ENCODE measurements at places on chromosomes 12 and 14.

DNA sequence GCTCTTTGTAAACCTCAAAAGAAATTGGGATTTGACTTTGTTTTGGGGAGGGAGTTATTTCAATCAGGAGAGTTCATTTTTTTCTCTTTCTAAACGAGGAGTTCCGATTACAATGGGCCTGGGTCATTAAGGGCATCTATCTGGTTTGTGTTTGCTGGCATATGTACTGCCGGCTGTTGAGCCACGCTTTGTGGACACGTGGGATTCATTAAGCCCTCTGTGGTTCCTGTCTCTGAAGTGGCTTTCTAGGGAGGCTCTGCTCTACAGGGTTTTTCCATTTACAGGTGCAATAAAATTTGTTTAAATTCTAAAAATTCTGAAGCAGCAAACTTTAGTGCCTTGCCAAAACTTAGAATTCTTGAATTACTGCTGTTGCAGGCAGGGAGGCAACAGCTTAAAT, 57.9 kb downstream of the GNS start:
- DNase-seq = no peak

DNA sequence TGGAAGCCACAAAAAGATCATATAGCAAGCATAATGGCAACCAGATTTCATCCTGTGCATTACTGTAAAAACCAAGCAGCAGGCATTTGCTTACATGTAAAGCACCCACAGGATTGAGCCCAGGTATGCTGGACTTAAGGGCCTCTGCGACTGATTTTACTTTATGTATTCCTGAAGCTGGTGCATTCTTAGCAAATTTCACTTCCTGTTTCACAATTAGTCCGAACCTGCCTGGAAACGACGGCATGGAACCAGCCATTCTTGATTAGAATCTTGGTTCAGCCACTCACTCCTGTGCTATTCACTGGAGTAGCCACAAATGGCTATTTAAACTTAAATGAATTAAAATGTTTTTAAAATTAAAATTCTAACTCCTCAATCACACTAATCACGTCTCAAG, 239.2 kb downstream of the NUAK1 start:
- no peak for DNase-seq

GRCh38 chr12:64147875-64148274, 74.2 kb downstream of the KICS2 start:
- no peak for DNase-seq

GRCh38 chr14:55220230-55220629, 28.8 kb upstream of the DLGAP5 start:
- no peak for DNase-seq

GRCh38 chr12:63525831-63526230, 142.5 kb downstream of the DPY19L2 start:
- no peak for DNase-seq

DNA sequence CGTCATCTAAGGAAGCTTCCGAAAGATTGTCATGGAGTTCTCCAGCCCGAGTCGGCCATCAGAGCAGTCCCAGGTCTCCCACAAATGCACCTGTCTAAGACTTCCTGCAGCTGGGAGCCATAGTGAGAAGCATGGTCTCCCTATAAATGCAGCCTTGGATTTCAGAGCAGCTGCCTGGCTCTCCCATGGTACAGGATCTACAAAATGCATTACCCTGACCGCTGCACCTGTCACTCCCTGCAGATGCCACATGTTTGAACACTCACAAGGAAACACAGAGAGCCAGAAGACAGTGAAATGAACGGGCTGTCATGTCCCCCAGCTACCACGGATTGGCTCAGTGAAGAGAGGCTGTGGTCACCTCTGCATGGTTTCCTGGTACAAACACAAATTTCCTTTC, 702.7 kb downstream of the MED13L start:
- no peak for DNase-seq

DNA sequence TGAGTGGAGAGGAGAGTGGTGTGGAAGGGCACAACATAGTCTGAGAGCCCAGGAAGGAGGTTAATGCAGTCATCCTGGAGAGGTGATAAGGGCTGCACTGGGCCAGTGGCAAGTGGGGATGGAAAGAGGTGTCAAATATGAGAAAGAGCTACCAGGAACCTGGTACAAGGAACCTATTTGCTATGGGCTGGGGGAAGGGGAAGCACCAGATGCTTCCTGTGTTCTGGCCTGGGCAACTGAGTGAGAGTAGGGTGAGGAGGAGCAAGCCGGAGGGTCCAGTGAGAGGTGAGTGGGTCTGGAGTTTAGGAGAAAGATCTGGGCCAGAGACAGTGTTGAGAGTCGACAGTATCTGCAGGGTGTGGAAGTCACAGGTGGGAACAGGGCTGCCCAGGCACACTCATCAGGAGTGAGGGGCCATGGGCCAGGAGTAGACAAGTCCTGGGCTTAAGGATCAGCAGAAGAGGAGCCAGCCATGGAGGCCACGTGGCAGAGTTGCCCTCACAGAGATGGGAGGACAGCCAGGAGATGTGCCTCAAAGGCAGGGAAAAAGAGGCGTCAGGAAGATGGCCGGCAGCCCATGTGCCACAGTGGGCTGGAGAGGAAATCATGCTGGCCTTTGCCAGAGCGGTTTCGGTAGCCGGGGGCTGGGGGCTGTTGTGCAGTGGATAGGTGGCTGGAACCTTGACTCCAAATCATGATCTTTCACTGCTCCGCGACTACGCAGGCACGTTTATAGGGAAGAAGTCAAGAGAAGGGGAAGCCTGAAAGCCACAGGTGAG, 2.9 kb upstream of the AQP6 start:
- DNase-seq = no peak

GRCh38 chr14:54220704-54221431, 175.9 kb upstream of the CDKN3 start:
- no peak for DNase-seq

DNA sequence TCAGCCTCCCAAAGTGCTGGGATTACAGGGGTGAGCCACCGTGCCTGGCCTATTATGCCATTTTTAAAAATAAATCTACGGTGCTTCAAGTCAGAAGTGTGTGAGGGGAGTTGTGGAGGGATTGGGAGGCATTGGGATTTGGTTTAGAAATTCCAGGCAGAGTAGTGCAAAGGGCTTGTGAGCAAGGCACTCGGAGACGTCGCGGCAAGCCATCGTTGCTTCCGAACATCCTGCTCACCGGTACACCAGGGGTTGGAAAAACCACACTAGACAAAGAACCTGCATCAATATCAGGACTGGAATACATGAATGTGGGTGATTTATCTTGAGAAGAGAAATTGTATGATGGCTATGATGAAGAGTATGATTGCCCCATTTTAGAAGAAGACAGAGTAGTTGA, 227.0 kb downstream of the ALG10 start:
- DNase-seq = no peak

- no peak for DNase-seq
Measured at GRCh38 chr12:124365726-124366430, 71.0 kb downstream of the RFLNA start.

DNA sequence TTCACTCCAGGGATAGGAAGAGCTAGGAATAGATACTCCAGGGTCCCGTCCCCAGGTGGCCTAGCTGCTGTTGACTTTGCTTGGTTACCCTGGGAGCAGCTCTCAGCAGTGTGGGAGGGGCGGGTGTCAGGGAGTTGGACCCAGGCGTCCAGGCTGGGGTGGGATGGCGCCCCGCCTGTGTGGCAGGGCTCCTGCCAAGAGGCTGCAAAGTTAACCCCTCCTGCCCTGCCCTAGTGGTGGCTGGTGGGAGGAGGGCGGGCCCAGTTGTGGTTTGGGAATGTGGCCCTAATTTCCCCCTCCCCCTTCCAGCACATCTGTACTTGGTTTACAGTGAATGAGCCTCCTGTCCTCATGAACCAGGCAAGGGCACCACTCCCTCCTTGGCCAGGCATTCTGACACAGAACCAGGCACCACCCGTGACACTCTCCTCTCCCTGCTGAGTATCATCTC, 1.7 kb upstream of the RARG start:
- no peak for DNase-seq

DNA sequence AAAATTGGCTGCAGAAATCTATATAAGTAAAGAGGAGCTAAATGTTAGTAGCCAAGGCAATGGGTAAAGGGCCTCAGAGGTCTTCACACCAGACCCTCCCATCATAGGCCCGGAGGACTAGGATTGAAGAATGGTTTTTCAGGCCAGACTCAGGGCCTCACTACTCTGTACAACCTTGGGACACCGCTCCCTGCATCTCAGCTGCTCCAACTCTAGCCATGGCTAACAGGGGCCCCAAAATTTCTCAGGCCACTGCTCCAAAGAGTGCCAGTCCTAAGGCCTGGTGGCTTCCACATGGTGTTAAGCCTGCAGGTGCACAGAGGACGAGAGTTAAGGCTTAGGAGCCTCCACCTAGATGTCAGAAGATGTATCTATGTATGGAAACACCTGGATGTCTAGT, 155.5 kb upstream of the MGAT4C start:
- DNase-seq = no peak

- DNase-seq = no peak
Measured at GRCh38 chr14:104561124-104561557, 18.4 kb upstream of the C14orf180 start.

- no peak for DNase-seq
Measured at GRCh38 chr12:67457778-67458665, 188.9 kb downstream of the CAND1 start.

GRCh38 chr12:132078190-132078589, 65.9 kb downstream of the DDX51 start:
- DNase-seq = no peak

DNA sequence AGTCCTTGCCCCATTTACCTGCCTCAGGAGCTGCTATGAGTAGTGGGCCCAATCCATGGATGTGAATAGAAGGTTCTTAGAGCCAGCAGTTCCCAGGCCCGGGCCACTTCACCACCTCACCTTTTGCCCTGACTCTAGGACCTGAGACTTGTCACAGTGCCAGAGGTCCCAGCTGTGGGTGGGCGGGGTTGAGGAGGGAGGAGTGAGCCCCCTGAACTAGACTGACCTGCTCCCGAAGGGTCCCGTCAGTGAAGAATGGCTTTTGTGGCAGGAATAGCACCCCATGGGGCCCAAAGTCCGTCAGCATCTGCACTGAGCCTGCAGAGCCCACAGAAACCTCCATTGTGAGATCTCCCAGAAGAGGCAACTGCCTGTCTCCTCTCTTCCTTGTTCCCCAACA, 12.9 kb downstream of the ABCD4 start:
- no peak for DNase-seq

- no peak for DNase-seq
Measured at GRCh38 chr12:67067453-67068203, 201.5 kb upstream of the CAND1 start.

GRCh38 chr14:102902086-102902485, 20.4 kb upstream of the AMN start:
- no peak for DNase-seq

- no peak for DNase-seq
Measured at GRCh38 chr14:52253503-52253902, 14.0 kb upstream of the PTGDR start.

GRCh38 chr12:115891556-115892164, 385.8 kb downstream of the MED13L start:
- DNase-seq = no peak

DNA sequence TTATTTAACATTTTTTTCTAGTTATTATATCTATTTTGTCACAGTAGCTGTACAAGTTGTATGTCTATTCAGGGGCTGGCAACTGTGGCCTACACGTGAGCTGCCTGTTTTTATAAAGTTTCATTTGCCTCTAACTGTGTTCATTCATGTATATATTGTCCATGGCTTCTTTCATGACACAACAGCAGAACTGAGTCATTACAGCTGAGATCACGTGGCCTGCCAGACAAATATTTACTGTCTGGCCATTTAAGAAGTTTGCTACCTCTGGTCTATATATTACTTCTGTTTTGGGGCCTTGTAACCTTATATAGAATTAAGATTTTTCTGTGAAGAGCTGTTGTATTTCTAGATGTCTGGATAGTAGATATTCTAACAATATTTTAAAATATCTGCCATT, 37.9 kb downstream of the KIAA0586 start:
- DNase-seq = no peak

DNA sequence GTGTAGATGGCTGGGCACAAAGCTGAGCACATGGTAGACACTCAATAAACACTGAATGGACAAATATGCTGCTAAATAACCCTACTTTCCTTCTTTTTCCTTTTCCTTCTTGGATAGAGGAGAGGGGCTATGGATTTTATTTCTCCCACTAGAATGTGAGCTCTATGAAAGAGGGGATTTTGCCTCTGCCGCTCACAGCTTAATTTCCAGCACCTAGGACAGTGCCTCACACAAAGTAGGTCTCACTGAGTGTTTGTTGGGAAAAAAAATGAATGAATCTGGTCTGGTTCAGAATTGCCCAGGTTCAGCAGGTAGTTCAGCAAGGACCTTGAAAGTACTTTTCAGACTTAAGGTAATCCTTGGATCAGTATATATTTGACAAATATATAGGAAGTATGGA, 65.5 kb downstream of the WSCD2 start:
- DNase-seq = no peak

DNA sequence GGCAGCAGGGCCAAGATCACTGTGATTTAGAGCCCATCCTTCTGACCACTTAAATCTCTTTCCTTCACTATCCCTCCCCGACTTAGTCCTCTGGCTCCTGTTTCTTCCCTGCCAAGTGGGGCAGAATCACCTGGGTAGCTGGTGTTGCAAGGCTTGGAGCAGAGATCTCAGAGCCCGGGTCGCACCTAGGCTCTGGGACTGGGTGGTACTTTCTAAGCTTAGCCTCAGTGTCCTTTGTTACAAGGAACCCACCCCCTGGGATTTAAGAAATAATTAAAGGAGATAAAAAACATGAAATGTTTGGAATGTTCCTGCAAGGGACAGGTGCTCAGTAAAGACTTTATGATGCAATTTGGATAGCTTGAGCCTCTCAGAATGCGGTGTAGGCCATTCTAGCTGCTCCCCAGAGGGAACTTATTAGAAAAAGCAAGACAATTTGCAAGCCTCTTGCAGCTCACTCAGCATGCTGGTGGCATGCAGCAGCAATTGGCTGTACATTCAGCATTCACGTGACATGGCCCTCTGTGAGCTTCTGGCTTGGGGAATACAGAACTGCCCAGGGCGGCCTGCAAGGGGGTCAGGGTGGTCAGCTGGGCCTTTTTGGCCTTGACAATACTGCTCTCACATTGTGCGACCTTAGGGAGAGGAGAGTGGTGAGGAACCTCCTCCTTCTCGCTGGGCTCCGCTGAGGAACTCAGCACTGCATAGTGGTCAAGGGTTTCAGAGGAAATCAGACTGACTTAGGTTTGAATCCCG, 16.8 kb downstream of the C14orf132 start:
- DNase-seq = no peak

DNA sequence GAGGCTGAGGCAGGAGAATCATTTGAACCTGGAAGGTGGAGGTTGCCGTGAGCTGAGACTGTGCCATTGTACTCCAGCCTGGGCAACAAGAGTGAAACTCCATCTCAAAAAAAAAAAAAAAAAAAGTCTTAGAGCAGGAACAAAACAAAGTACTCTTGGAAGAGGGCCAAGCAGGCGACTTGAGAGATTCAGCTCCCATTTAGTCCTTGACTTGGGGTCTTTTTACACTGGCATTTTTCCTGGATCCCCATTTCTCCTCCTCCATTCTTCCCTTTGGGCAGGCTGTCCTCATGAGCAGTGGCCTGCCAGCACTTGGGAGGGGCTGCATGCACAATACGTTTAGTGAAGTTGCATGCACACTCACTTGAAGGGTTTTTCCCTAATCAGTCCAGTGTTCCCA, 72.9 kb downstream of the C14orf132 start:
- DNase-seq = no peak
